ENCODE measurements at places on chromosomes 1 and 21.
A peak's percentile ranks its signal among the peaks of the same experiment; 100 is the strongest.

GRCh38 chr1:25561421-25562100 is 18.2 kb downstream of the LDLRAP1 start:
- no peak for DNase-seq

DNA sequence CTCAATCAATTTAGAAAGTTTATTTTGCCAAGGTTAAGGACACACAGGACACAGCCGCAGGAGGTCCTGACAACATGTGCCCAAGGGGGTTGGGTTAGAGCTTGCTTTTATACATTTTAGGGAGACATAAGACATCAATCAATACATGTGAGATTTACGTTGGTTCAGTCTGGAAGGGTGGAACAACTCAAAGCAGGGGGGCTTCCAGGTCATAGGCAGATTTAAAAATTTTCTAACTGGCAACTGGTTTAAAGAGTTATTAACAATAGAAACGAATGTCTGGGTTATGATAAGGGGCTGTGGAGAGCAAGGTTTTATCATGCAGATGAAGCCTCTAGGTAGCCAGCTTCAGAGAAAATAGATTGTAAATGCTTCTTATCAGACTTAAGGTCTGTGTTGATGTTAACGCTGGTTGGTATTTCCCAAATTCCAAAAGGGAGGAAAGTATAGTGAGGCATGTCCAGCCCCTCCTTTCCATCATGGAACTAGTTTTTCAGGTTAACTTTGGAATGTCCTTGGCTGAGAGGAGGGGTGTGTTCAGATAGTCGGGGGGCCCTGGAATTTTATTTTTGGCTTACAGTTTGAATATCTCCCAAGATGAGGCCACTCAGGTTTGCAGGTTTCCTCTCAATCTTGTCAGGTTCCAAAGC is 31.0 kb upstream of the TGFBR3 start:
- no peak for DNase-seq

- DNase-seq = no peak
These were observed 183.3 kb downstream of the DHRS3 start for GRCh38 chr1:12434686-12435085.

GRCh38 chr1:158248771-158249170 is 5.5 kb upstream of the CD1A start:
- DNase-seq = no peak

DNA sequence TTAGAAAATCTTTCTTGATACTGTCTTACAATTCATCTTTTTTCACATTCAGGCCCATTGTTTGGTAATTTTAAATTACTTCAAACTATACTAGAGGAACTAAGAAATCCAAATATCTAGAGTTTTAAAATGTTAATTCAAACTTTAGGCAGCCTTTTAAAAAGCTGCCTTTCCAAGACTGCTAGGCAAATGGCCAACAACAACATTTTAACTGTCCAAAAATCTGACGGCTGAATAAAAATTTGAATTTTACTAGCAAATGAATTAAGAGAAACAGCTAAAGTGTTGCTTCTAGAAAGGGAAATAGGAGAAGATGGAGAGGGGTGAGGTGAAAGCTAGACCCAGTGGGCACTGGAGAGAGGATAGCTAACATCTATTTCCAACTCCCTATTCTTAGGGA is 17.2 kb downstream of the DPYD start:
- DNase-seq = no peak

DNA sequence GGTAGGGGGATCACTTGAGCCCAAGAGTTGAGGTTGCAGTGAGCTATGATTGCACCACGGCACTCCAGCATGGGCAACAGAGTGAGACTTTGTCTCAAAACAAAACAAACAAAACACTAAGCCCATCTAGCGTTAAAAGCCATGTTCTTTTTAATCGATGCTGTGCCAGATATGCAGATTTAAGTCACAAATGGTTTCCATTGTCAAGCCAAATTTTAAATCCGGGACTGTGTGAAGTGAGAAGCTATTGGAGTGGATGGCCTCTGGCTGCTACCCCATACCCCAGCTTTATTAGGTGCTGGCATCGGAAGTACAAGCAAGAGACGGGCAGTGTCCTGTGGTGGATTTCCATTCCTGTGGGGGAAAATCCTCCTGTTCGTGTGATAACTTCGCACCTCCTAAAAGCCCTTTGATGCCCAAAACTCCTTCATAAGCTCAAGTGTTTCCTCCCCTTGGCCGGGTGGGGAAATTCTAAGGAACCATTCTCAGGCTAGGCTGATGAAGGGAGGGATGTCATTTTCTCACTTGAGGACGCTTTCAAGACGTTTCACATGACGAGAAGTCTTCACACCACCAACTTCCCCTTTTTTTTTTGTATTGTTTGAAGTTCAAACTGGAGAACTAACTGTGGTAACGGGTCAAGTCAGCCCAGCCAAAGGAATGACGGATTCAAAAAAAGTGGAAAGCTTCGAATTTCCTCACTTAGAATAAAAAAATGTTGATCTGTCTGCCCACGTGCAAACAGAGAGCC is 140.8 kb downstream of the KAZN start:
- DNase-seq = no peak

- DNase-seq = no peak
These were observed 106.6 kb downstream of the OMA1 start for GRCh38 chr1:58439946-58440345.

GRCh38 chr1:176884911-176885310 is 279.6 kb downstream of the ASTN1 start:
- no peak for DNase-seq

GRCh38 chr21:33265664-33266049 is 510 bp upstream of the IL10RB start:
- peak; percentile 67 for DNase-seq

- no peak for DNase-seq
These were observed 171.9 kb downstream of the PRDM2 start for GRCh38 chr1:13871886-13872285.

DNA sequence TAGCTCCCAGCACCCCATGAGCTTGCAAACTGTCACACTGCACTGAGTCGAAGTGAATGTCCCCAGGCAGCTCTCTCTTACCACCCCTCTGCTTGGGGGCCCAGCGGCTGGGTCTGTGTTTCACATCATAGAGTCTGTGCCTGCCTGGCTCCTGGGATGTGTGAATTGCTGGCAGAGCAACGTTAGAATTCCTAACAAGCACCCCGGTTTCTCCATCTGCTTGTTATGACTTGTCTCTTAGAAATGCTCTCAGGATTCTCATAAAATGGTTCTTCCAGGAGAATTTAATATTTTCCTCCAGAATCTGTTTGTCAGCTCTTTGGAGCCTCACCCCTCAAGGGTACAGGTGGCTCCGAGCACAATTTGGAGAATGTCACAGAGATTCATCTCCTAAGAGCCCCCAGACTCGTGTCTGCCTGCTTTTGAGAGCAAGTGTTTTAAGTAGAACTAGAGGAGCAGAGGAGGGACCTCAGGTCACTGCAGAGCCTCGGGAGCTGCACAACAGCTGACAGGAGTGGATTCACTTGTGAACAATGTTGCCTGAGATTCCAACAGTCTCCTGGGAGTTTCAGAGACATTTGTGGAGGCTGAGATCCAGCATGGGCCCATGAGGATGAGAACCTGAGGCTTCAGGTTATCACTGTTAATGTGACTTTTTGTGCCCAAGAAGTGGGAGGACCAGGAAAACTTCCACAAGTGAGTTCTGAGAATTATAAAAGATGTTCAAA is 131.5 kb downstream of the KCNJ6 start:
- no peak for DNase-seq

- DNase-seq = no peak
These were observed 167.7 kb downstream of the RUNX1 start for GRCh38 chr21:34881421-34881820.

- DNase-seq = no peak
These were observed 122.3 kb upstream of the ADAR start for GRCh38 chr1:154730259-154730658.

DNA sequence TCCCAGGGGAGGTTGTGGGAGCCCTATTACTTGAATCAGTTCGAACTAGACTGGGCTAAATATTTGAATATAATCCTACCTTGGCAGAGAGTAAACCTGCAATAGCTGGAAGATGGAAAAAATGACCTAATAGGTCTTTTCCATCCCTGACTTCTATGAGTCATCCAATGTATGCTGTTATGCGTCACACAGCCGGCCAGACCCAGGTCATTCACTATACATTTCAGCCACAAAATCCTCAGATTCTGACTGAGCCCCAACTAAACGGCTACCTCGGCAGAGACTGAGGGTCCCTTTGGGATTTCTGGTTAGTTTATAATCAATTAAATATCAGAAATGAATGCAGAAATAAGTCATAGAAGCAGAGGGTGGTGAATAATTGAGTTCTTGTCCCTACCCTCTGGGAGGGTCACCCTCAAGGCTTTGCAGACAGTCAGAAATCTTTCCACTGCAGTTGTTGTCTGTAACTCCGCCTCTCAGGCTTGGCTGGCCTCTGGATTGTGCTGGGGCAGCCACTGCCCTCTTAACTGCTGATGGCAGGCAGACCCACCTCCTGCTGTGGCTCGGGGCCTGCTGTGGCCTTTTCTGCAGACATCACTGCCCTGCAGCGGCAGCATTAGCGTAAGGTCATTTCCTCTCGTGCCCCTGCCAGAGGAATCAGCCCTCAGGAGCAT is 240.5 kb downstream of the TGFB2 start:
- DNase-seq = no peak

- no peak for DNase-seq
These were observed 50.4 kb downstream of the CTTNBP2NL start for GRCh38 chr1:112446411-112446810.

GRCh38 chr21:41775149-41775472 is 8.3 kb upstream of the RIPK4 start:
- no peak for DNase-seq

GRCh38 chr1:207282496-207283380 is 38.7 kb upstream of the CD55 start:
- peak; percentile 26 for DNase-seq

Measured in T47D (cell line).